ENCODE measurements at places on chromosomes 3 and 15.

GRCh38 chr3:114756506-114757279 lies 390.4 kb downstream of the ZBTB20 start:
- DNase-seq: no peak

DNA sequence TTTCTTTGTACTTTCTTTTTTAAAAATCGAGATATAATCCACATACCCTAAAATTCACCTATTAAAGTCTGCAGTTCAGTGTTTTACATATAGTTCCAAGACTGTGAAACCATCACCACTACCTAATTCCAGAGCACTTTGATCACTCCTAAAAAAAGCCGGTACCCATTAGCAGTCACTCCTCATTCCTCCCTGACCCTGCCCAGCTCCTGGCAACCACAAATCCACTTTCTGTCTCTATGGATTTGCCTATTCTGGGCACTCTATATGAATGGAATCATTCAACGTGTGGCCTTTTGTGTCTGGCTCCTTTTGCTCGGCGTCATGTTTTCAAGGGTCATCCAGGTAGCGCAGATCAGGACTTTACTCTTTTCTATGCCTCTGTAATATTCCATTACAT lies 17.3 kb downstream of the TRPM1 start:
- no peak for DNase-seq

GRCh38 chr3:111882799-111883198 lies 23.7 kb downstream of the PHLDB2 start:
- no peak for DNase-seq

DNA sequence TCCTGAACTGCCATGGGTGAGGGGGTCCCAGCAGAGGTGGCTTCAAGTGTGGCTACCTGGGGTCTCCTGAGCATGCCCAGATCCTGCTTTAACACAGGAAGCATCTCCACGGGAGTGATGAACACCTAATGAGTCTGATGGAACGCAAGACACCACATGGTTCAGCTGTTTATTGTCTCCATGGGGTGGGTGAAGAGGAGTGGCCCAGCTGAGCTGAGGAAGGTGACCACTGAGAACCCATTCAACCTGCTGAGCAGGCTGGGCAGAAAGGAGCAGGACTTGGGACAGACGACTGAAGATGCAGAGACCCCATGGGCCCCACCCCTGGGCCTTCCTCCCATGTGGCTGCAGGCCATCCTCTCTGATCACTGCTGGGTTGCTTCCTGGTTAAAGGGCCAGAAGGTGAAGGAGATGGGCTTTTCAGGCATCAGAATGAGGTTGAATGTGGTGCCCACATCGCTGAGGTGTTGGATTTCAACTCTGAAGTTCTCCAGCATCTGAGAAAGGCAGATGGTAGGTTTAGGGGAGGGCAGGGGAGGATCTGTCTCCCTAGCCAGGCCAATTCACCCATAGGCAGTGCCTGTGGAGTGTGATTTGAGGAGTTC lies 29.7 kb downstream of the CYP11A1 start:
- DNase-seq: no peak

DNA sequence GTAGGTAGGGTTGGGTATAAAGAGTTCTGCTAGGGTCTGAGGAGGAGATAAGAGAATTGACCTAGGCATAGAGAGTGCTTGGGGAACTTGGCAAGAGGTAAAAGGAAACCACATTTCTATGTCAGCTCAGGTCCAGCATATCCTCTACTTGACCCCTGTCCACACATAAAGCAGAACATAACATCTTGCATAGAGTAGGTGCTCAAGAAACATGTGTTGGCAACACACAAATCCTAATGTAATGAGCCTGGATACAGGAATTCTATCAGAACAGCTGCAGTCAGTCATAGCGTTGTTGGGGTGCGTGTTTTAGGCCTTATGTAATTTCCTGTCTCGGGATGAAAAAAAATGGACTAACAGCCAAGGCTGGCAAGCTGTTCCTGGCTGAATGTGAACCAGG lies 35.0 kb upstream of the PLCL2 start:
- no peak for DNase-seq

DNA sequence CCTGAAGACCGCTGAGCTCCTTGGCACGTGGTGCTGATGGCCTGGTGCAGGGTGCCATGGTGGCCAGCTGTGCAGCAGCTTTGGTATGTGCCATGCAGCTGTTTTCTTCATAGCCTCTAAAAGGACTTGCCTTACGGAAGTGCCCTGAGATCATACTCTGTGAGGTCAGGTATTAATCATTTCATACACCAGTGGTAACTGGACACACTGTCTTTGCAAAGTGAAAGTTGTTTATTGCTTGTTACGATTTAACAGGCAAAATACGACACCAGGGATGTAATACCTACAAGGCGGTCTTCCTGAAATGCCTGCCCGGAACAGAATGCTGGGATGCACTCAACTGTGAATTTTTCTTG lies 184.6 kb downstream of the ATP10A start:
- DNase-seq: no peak

DNA sequence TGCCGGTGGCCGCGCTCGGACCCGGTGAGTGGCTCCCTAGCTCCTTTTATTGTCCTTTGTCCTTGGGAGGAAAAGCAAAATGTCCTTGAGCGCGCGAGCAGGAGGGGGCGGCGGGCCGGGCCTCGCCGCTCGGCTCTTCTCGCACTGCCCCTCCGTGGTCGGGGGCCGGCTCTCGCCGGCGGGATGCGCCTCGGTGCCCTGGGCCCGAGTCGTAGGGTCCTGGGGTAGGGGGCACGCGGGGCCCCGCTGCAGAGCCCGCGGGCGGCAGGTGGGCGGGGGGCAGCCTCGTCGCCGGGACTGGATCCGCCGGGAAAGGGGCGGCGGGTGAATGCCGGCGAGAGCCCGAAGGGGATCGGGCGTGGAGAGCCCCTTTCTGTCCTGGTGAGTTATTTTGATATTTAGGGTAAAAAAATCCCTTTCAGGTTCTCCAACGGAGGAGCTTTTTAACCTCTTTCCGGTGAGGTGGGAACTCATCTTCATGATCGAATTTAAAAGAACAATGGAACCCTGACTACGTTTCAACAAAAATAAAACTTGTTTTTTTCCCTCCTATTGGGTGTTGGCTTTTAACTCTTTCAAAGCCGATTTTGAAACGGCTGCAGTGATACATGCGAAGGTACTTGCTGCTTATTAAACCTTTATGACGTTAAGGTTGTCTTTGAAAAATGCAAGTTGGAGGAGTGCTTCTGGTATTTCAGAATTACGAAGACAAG lies 16.8 kb upstream of the CHD2 start:
- DNase-seq: peak; percentile 20

DNA sequence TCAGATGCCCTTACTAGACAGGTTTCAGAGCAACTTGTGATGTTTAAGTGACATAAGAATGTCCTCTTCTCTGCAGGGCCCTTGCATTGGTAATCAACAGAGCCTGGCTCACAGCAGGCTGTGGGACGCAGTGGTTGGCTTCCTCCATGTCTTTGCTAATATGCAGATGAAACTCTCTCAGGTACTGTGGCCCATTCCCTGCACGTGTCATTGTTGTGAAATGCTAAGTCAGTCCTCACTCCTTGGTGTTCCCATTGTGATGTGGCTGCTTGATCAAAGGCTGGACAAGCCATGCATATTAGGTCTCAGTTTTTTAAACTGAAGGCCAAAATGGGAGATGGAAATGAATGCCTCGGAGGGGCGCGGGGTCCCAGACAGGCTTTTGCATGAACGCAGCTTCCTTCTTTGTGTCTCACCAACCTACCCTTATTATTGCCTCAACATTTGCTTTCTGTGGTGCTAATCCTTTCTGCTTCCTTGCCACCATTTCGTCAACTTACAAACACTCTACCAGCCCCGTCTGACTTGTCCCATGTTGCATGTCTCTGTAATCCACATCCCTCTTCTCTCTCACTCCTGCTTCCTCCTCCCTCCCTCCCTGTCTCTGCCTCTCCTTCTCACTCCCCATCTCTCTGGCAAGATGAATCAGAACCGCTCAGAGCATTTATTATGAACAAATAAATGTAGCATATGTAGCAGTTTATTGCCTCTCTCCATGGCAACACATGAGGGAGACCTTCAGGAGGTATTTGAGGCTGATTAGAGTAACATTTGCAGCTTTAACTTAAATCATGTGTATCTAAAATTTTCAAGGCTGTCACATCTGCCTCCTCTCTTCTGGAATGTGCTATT lies 133.2 kb upstream of the CHRM5 start:
- DNase-seq: no peak
